Neural progenitor cell (in vitro differentiated cells): ENCODE measurements at places on chromosomes 3 and 15. TPM values are rescaled to one million over a fixed set of nuclear protein-coding genes. Genes with fewer than 3 reads are reported as not detected.

DNA sequence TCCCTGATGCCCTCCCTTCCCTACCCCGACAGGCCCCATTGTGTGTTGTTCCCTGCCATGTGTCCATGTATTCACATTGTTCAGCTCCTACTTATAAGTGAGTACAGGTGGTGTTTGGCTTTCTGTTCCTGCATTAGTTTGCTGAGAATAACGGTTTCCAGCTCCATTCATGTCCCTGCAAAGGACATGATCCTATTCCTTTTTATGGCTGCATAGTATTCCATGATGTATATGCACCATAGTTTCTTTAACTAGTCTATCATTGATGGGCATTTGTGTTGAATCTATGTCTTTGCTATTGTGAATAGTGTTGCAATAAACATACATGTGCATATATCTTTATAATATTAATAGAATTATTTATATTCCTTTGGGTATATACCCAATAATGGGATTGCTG is 52.1 kb upstream of the TNFSF10 start:
- no peak for DNase-seq

DNA sequence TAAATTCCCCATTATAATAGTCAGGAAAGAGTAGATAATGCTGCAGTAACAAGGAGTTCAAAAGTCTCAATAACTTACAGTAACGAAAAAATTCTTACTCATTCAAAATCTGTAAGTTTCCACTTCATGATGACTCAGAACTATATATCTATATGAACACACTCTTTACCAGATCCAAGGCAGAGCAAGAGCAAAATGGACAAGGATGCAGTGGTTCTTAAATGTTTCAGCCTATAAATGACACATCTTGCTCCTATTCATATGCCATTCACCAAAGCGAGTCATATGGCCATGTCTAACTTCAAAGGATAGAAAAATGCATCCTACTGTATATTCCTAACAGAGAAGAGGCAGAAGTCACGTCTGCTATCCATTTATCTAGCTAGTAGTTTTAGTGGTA is 787.7 kb downstream of the NAALADL2 start:
- DNase-seq: no peak

DNA sequence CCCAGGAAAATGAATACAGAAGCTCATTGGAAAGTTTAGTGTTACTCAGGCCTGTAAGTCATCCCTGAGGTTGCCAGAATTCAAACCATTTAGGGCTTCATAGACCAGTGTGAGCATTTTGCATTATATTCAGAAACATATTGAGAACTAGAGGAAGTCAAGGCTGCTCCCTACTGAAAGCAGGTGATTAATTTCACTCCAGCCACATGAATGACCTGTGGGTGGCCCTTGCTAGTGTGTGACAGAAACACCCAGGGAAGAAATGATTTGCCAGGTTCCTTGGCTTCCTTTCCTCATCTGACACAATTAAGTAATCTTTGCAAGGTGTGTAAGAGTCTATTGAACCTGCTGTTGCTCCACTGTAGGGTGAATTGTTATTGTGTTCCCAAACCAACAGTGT is 61.8 kb downstream of the GAP43 start:
- DNase-seq: no peak

DNA sequence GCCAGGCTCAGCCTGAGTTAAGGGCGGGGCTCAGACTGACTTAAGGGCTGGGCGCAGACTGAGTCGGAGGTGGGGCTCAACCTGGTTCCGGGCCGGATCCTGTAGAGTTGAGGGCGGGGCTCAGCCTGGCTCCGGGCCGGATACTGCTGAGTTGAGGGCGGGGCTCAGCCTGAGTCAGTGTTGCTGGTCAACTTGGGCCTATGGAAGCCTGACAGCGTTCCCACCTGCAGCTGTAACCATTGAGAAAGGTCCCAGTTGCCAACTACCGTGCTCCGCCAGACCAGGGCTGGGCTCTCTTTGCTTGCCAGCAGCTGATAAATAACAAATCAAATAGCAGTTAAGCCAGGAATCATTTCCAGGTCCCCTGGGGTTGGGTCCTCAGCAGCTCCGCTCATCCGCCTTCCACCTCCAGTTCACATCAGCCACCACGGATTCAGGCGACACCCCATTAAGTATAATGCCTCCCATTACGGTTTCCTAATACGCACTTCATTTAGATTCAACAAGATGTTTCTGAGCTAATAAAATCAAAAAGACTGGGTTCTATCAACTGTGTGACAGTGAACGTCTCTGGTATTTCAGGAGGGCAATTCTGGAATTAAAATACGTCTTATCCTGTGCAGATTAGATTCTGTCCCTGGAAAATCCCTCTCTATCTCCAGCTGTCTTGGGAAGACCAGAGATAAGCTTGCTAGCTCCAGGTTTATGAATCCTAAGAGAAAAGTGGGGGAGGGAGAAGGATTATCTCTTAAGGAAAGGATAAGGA is 7.3 kb downstream of the GRIP2 start:
- peak; percentile 52 for DNase-seq

GRCh38 chr3:29140666-29141065 is 140.2 kb upstream of the RBMS3 start:
- DNase-seq: no peak

Gene LEKR1
- 0.56 and 1.9 TPM in 2 replicates for total RNA-seq

DNA sequence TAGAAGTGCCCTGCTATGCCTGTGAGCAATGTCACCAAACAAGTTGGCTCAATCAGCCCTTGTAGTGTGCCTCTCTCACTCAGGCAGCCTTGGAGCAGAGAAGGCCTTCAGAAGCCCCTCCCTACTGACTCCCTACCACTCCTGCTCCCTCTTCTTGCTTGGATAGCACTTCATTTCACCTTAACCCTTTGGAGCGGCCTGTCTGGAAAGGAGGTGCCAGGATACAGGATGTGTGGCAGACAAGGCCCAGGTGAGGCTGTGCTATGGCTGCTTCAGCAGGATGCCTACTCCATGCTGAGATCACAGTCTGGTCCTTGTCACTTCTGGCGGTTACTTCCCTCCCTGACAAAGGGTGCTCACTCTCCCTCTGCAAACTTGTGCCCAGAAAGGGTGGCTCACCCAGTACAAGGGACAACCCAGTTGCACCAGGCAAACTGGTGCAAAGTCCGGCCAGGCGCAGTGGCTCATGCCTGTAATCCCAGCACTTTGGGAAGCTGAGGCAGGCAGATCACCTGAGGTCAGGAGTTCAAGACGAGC is 1.1 kb downstream of the MON1A start:
- DNase-seq: no peak

Gene NTRK3
- total RNA-seq: 2.0 and 2.4 TPM in 2 replicates
